ENCODE measurements at places on chromosomes 1 and 21. TPM values are rescaled to one million over a fixed set of nuclear protein-coding genes. Genes with fewer than 3 reads are reported as not detected.

DPT gene
- 0.06 TPM for polyA plus RNA-seq

HLX gene
- polyA plus RNA-seq = 4.2 TPM

NOS1AP gene
- 0.50 TPM for polyA plus RNA-seq

MCOLN2 gene
- 0.29 TPM for polyA plus RNA-seq

COL18A1 gene
- 99.7 TPM for polyA plus RNA-seq

LCE3E gene
- polyA plus RNA-seq = not detected

TMEM269 gene
- polyA plus RNA-seq = not detected

GOLT1A gene
- polyA plus RNA-seq = 0.21 TPM

TINAGL1 gene
- polyA plus RNA-seq = 39.0 TPM

RGS18 gene
- polyA plus RNA-seq = not detected

MUTYH gene
- polyA plus RNA-seq = 11.7 TPM

- no peak for DNase-seq
Measured at GRCh38 chr1:66637146-66637545, 103.2 kb downstream of the SGIP1 start.

GRCh38 chr21:36609654-36610053 is 89.3 kb upstream of the SIM2 start:
- no peak for DNase-seq

GRCh38 chr1:6917067-6917466 is 131.8 kb downstream of the CAMTA1 start:
- no peak for DNase-seq

GRCh38 chr21:29306920-29307319 is 8.2 kb downstream of the BACH1 start:
- no peak for DNase-seq

- no peak for DNase-seq
Measured at GRCh38 chr1:221294242-221294641, 415.0 kb downstream of the HLX start.

- DNase-seq = no peak
Measured at GRCh38 chr1:231313661-231314060, 24.0 kb downstream of the EXOC8 start.

- DNase-seq = no peak
Measured at GRCh38 chr1:89701746-89702241, 68.9 kb downstream of the LRRC8C start.

DNA sequence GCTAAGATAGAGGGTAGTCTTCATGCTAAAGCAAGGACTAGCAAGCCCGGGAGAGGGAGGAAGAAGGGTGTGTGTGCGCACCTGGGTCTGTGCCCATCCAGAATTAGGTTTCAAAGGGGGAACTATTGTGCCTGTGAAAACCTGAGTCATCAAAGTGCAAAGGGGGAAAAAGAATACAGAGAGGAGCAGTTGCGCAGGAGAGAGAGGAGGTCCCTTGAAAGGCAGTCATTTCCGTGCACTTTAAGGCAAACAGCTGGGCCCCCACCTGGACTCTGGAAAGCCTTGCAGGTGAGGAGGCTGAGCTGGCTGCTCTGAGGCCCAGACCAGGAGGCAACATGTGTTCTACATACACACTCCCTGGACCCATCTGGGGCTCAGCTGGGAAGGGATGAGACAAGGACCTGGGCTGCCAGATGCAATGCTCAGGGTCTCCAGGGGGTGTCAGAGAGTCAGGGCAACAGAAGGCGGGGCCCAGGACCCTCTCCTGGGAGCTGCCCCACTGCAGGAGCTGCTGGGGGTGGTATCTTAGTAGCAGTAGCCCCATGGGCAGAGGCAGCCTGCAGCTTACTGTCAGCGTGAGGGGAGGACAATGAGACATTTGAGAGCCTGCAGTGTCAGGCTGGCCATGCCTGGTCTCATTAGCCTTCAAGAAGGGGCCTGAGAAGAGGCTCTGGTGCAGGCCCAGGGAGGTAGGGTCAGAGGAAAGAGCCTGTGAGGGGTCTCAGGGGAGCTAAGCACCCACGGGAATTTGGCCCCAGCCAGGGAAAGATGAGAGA is 14.3 kb downstream of the PROK1 start:
- DNase-seq = no peak

- no peak for DNase-seq
Measured at GRCh38 chr1:97139512-97139911, 417.9 kb downstream of the PTBP2 start.

GRCh38 chr1:115826628-115827027 is 14.3 kb downstream of the NHLH2 start:
- no peak for DNase-seq

DNA sequence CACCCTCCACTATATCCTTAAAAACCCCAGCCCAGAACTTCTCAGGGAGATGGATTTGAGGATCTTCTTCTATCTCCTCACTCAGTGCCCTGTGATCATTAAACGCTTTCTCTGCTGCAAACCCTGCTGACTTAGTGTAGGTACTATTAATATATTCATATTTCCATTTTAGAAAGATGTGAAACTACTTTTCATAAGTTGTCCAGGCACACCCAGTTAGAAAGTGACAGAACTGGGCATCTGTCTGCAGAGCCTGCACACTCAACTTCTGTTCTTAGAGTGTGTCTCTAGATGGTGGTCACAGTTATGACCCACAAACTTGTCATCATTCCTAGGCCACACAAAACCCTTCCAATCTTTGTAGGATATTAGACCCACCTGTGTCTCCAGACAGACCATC is 55.0 kb downstream of the FCRL5 start:
- DNase-seq = no peak

- no peak for DNase-seq
Measured at GRCh38 chr1:221418346-221418745, 323.5 kb downstream of the DUSP10 start.

Measured in BJ (cell line).